Tibial nerve (tissue), 4 donors: ENCODE measurements at places on chromosomes 5 and 9. TPM values are rescaled to one million over a fixed set of nuclear protein-coding genes. Genes with fewer than 3 reads are reported as not detected.

GRCh38 chr9:91199739-91200497, 161.8 kb downstream of the AUH start:
- no peak for DNase-seq

DNA sequence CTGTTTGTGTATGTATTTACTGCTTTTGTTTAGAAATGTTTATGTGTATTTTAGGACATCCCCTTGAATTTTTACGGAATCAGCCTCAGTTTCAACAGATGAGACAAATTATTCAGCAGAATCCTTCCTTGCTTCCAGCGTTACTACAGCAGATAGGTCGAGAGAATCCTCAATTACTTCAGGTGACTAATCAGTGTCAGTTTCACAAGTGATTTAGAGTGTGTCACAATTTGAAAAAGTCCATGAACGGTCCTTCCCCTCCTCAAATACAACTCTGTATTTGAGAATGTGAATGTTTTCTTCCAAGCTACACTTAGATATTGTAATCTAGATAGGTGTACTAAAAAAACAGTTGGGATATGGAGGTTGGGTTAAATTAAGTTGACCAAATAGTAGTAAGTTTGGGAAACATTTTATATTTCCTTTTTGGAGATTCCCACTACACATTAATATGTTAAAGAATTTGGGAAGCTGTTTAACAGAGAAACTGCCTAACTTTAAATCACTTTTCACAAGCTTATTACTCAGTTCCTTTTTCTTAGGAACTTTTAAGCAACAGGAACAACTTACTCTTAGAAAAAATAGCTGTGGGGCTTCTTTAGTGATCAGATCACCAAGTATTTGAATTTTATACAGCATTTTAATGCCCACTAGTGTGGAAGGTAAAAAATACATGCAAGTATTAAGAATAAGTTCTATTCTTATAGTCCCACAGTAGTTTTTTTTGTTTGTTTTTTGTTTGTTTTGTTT, 40.9 kb downstream of the RAD23B start:
- DNase-seq: no peak

The TAF11L10 gene
- not detected for total RNA-seq

DNA sequence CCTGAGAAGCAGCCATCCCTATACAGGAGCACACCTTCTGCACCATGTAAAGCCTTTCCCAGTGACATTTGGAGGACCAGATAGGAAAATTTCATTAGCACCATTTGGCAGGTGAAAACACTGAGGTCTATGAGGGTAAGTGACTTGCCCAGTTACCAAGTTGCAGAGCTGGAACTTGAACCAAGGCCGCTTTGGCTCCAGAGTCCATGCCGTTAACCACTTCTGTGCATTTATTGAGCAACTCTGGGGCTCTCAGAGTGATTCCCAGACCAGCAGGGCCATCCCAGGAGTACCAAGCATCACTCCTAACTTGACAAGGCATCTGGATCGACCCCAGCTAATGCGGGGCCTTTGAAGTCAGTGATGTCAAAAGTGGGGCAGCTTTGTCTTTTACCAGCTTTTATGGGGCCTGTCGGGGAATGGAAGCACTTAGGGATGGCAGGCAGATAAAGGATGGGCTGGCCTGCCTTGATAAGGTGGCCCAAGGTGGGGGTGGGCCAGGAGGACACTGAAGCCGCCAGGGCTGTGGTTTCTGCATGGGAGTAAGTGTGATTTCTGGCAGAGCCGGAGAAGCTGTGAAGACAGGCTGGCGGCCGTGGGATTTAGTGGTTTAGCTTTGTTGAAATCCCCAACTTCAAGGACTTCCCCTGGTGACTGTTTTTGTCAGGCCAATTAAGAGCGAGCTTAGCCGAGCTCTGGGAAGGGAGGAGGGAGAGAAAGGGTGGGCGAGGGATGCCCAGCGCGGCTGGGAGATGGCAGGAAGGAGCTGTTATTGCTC, 127.3 kb downstream of the MACROH2A1 start:
- no peak for DNase-seq

- no peak for DNase-seq
Observed at GRCh38 chr9:124897570-124898460, 35.9 kb downstream of the ARPC5L start.
